Umbilical cord (tissue), 2 donors: ENCODE measurements at places on chromosomes 6 and 20. TPM values are rescaled to one million over a fixed set of nuclear protein-coding genes. Genes with fewer than 3 reads are reported as not detected.
A peak's percentile ranks its signal among the peaks of the same experiment; 100 is the strongest.

- no peak for DNase-seq
These were observed 294.4 kb upstream of the CDH4 start for GRCh38 chr20:60957621-60958020.

DNA sequence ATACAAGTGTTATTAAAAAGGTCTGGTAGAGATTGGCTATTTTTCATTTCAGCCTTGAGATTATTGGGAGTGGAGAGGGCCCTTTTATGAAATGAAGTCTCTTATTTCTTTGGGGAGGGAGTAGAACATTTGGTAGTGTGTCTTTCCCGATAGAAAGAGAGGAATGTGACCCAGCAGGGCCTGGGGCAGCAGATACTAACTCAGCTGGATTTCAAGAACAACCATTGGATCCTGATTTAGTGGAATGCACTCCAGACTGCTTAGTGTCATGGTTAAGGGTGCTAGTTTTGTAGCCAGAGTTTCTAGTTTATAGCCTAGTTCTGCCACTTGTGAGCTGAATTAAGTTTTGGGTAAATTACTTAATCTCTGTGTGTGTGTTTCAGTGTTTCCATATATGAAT is 18.4 kb upstream of the FLRT3 start:
- DNase-seq: no peak

GRCh38 chr6:109406196-109406595 is 23.9 kb upstream of the CD164 start:
- DNase-seq: peak; percentile 32

DNA sequence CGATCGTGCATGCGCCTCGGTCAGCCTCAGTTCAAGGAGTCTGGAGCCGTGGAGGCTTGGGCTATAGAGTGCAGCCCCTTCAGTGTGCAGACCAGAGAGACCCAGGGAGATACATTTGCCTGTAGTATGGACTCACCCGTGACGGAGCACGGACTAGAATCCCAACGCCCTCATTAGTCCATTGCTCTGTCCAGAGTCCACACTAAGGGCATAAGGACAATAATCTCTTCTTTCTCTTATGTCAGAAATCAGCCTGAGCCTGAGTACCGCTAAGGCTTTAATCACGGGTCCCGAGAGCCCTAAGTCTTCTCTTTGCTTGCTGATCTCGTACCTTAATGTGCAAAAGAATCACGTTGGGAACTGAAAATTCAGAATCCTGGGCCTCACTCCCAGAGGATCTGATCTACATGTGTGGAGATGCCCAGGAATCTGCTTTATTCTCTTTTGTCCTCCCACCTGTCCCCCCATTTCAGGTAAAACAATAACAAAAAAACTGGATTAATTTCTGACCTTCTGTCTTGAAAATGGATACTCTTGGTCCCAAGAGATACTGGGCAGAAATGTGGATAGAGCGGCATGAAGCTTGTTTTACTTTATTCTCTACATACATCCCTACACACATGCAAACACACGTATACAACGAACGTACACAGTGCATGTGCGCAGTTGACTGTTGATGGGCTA is 671 bp downstream of the BPHL start:
- no peak for DNase-seq

DNA sequence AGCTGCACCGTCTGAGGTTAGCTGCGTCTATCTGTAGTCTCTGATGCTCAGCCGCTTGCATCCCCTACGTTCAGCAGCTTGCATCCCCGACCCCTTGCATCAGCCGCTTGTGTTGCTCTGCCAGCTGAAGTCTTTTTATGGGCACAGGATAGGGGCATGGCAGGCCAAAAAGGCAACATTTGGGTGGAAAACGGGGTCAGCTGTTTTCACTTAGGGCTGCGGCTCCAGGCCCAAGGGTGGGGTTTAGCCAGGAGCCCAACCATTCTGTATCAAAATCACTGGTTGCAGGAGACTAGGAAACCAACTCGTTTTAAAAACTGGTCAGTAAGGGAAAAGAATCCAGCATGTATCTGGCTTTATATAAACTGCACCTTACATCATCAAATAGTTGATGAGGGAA is 49.9 kb downstream of the FAM50B start:
- DNase-seq: no peak

GRCh38 chr20:62557462-62557861 is 81.7 kb upstream of the GATA5 start:
- DNase-seq: no peak

GRCh38 chr6:101666256-101666655 is 272.7 kb downstream of the GRIK2 start:
- DNase-seq: no peak

DNA sequence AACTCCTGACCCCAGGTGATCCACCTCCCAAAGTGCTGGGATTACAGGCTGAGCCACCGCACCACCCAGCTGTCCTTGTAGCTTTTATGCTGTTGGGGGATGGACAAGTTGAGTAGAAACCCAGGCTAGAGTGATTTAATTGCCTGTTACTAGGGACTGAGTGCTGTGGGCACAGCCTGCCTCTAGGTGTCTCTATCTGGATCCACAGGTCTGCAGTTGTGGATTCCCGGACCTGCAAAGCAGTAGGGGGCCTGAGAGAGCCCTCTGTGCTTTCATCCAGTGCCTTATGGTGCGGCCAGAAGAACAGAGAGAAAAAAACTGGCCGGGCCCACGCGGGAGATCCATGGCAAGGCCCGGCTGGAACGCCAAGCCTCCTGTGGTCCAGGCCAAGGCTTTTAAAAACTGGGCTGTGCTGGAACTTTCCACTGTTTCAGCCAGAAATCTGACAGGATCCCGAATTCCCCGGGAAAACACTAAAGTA is 5.2 kb downstream of the SIRPA start:
- DNase-seq: peak; percentile 63

POU5F1 gene
- total RNA-seq: 4.1 TPM
